ENCODE measurements at places on chromosomes 2 and 18.

- no peak for DNase-seq
These were observed 288.5 kb upstream of the SLC39A10 start for GRCh38 chr2:195368249-195369217.

DNA sequence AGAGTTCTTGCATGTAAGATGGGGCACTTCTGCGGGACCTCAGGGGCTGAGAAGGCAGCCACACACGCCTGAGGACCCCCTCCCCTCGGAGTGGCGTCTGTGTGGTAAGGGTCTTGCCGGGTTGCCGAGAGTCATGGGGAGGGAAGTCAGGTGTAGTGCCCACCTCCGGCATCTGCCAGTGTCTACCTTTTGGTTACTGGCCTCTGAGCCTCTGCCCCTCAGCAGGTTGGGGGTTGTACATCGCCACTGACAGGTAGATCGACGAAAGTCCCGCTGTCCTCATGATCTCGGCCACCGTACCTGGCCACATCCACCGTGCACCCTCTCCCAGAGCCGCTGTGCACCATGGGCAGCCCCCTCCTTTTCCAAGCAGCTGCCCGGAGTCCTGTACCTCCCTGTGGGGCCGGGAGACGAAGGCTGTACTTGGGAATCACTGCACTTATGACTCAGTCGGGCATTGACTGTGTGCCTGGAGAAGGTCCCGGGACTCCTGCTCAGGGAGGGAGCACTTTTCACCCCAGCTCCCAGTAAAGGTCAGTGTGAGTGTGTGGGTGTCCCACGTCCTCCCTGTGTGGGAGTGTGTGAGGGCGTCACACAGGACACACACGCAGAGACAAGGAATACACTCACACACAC, 332.4 kb upstream of the MYT1L start:
- no peak for DNase-seq

DNA sequence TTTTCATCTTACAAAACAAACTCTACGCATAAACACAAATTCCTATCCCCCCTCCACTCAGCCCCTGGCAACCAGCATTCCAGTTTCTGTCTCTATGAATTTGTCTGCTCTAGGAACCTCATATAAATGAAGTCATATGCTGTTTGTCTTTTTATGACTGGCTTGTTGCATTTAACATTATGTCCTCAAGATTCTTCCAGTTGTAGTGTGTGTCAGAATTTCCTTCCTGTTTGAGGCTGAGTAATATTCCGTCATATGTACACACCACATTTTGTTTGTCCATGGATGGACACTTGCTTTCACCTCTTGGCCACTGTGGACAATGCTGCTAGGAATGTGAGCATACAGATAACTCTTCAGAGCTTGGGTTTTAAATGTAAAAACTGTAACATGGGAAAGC, 272.1 kb downstream of the GBX2 start:
- no peak for DNase-seq

DNA sequence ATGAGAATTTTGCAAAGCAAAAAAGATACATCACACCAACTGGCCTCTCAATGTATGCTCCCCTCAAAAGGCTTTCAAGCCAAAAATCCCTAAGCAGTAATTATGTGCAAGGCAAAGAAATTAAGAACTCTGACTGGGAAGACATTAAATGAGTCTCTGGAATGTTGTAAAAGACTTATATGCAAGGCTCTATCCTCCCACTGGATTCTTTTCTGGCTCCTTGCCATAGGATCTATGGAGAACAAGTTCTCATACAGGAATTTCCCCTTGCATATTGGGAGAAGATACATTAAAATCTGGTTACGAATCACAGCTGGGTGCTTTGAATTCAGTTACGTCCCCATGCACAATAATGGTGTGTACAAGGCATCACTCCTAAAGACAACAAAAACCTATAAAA, 73.4 kb upstream of the ATL2 start:
- DNase-seq = no peak

DNA sequence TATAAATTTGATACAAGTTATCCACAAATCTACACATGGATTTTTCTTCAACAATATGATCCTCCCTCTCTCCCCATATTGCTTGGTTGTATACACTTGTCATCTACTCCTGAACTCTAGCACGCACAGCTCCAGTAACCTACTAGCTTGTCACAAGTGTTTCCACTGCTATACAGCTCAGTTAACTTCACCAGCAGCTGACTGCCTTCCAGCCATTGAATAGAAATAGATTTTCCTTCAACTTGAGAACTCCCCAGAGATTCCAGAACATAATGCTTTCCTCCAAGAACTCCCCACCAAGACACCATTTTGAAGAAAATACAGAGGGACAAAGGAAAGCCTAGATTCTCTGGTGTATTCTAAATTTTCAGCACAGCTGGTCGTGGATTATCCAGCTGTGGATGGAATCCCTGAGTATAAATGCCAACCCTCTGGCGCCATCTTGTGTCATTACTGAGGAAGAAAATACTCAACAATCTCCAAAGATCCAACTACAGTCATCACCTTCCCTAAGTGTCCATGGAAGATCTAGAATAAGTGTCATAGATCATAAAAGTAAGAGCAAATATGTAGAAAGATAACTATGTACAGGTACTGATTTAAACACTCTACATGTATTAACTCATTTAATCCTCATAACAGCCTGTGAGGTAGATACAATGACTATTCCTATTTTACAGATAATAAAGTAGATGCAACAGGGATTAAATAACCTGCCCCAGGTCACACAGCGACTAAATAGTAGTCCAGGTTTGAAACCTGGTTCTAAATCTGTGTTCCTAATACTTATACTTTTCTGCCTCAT, 156.7 kb downstream of the ARHGAP28 start:
- DNase-seq = peak; percentile 13

DNA sequence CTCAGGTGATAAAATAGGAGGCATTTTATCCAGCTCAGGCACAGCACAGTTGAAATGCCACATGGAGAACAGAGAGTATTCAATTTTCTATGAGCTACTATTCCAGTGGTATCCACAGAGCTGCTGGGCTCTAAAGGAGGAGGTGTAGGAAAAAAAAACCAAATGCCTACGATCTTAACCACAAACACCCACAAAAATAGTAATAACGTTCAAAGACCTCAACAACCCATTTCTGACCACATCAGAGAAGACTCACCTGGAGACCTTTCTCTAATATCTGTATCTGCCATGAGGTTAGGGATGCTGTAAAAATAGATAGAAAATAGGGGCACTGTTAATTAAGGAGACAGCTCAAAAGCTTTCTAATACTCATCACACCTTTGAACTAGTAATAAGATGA, 294.6 kb upstream of the PARD3B start:
- DNase-seq = no peak

DNA sequence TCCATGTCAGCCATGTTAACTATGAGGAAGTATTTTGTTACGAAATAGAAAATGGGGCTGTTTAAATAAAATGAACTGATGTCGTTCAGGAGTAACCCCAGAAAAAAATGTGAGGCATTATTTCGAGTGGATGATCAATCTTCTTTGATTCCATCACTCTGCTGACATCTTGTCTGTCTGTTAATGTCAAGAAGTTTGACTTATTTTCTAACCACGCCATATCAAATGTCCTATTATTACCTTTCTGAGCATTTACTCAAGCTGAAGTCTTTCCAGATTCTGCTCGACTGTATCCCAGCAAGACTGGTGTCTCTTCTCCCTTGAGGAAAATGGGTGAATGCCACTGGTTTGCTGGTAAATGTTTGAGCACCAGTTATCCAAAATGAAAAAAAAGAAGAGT, 672.9 kb upstream of the SOX11 start:
- DNase-seq = no peak

DNA sequence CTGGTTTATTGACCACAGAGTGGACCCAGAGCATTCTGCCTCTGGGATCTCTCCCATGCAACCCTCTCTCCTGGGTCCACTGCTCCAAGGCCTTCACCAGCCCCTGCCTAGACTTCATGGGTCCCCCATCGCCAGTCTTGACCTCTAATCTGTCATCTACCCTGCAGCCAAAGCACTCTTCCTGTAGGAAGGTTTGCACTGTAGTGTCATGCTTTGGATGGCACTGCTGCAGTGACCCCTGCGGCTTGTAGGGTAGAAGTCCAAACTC, 41.7 kb downstream of the MYO7B start:
- no peak for DNase-seq

GRCh38 chr2:113847144-113847543, 42.7 kb upstream of the ACTR3 start:
- no peak for DNase-seq

DNA sequence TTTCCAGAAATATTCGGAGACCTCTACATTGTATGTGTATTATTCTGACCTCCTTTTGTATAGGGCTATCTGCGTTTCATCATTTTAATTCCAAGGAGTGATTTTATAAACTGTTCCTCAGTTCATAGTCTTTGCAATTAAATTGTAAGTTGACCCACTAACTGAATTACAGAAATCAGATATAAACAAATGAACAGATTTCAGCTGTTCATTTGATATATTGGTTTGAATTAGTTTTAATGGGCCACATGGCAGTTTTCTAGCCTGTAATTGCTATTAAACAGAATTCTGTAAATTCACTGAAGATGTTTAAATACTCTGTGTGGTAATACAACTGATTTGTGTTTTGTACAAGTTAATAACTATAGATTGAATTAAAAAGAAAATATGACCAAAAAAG, 346.4 kb upstream of the VWC2L start:
- DNase-seq = no peak

- DNase-seq = no peak
These were observed 112.1 kb downstream of the MCFD2 start for GRCh38 chr2:46803547-46803878.

- DNase-seq = no peak
These were observed 109.8 kb downstream of the GALNT14 start for GRCh38 chr2:31028417-31028816.

DNA sequence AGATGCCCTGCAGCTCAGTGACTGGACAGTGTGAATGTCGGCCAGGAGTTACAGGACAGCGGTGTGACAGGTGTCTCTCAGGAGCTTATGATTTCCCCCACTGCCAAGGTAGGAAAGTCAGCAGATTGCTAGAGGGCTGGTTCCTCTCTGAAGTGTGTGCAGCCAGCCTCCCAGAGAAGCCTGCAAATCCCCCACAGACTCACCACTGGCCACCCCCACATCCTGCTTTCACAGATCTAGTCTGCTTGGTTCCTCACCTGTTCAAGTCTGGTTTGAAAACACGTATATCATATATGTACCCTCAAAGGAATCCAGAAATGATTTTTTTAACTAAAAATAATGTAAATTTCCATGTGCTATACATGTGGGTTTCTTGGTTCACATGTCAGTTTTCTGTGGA, 121.1 kb downstream of the LAMA3 start:
- DNase-seq = no peak

DNA sequence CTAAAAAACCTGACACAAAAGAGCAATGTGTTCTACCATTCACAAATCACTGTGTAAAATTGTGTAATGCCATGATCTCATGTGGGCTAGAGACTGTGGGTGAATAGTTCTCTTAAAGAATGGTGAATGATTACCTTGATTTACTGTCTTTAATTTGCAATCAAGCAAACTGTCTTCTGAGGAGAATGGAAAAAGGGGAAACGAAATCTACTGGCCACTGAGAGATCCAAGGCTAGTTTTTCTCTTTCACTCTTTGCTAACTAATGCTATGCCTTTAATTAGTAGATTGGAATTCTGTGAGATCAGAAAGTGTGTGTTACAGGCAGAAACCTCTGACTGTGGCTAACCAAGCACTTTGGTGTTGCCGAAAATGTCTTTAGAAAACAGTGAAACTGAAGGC, 422.7 kb downstream of the TGIF1 start:
- DNase-seq = no peak

DNA sequence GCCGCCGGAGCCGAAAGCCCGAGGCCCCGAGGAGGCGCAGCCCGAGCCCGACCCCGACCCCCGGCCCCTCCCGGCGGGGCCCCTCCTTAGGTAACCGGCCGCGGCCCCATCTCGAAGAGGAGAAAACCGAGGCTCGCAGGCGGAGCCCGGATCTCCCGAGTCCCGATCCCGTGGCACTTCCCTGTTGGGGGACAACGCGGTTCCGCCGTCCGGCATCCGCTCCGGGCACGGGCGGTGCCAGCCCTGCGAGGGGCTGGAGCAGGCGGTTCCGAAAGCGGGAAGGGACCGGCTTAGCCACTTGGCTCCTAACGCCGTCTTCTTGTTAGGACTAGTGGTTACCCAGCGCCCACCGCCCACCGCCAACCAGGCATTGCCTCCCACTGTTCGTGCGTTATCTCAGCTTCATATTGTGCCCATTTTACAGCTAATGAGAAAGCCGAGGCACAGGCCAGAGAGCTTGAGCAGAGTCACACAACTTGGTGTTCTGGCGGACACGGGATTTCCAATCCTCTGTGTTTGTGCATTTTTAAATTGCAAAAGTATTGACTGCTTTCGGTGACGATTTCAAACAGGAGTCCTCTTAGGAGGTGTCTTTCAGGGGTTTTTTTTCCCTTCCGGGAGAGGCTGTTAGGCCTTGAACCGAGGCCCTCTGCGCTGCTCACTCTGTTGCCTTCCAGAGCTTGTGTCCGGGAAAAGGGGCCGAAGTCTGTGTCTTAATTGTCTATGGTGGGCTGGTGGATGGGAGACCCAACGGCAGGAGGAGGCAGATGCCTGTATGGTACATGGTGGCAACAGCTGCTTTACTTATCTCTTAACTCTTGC, 562 bp downstream of the CENPA start:
- DNase-seq = no peak

DNA sequence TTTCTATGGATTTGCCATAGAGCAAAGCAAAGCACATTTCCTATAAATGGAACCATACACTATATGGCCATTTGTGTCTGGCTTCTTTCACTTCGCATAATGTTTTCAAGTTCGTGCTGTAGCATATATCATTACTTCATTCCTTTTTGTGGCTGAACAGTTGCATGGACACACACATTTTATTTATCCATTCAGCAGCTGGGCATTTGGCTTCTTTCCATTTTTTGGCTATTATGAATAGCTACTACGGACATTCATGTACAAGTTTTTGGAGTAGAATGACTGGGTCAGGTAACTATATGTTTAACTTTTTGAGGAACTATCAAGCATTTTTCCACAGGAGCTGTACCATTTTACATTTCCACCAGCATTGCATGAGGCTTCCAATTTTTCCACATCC, 10.7 kb upstream of the SELENOI start:
- DNase-seq = no peak

DNA sequence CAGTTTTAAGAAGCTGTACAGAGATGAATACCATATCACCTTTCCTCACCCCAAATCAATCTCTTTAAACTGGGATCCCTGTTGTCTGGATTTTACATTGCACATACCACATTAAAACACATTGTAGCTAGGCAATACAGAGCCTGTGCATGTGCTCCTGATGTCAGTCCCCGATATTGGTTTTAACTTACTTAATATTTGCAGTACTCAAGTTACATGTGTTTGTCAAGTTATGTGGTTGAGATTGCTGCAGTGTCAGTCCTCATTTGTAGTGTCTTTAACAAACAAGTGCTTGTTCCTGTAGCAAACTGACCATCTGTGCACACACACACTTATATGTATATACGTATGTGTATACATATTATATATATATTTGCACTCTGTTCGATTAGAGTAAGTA, 10.4 kb upstream of the UBE2E3 start:
- DNase-seq = no peak

GRCh38 chr2:37523814-37524362, 147.6 kb downstream of the CDC42EP3 start:
- DNase-seq = no peak

GRCh38 chr2:219552382-219553167, 8.7 kb downstream of the TMEM198 start:
- DNase-seq = peak; percentile 76

GRCh38 chr2:98946855-98947254, 10.8 kb upstream of the CRACDL start:
- DNase-seq = no peak

Data from occipital lobe (tissue), 3 donors.